Activated gamma-delta T cell treated with anti-CD3 and anti-CD28 coated beads, Interleukin-2, amount 50 U/mL, for 16 hours (primary cell): ENCODE measurements at places on chromosomes 6 and 20.

DNA sequence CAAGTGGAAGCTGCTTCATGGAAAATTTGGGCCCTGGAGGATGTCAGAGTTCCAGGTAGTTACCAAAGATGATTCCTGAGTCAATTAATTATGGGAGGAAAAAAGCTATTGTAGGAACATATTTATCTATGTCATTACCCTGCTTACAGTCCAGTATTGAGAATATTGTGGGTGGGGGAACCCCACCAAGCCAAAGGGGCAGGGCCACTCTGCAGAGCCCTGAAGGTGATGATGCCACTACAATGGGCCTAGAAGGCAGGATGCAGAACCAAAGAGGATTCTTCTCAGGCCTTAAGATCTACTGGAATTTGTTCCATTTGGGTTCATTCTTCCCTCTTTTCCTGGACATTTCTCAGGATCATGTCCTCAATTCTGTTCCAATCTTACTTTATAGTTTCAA, 375.2 kb upstream of the MARCKS start:
- DNase-seq = no peak

DNA sequence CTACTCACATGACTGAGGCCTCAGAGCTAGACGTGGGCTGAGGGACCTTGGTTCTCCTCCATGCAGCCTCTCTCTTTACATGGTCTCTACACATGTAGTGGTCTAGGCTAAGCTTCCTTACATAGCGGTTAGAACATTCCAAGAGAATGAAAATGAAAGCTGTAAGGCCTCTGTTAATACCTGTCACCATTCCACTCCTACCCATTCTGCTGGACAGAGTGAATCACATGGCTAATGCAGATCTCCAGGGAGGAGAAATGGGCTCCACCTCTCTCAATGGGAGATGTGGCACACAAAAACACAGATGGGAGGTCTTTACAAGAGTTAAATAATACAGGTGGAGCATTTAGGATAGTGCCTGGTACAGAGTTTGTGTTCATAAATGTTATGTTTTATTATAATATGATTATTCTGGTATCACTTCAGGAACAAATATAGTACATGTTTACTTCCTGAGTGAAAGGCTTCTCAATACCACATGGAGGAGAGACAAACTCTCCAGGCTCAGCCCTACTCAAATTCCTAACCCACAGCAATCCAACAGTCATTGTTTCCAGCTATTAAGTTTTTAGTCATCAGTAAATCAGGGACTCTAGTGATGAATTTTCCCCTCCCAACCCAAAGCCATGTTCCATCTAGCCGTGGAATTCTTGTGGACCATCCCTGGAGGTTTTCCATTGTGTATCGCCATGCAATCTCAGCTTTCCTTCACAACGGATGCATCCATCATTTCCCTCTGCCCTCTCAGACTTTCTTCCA, 57.9 kb downstream of the ISM1 start:
- DNase-seq = no peak

GRCh38 chr20:4082406-4083097, 67.2 kb upstream of the RNF24 start:
- DNase-seq = no peak

- DNase-seq = no peak
These were observed 368.4 kb upstream of the MAN1A1 start for GRCh38 chr6:119717942-119718341.

DNA sequence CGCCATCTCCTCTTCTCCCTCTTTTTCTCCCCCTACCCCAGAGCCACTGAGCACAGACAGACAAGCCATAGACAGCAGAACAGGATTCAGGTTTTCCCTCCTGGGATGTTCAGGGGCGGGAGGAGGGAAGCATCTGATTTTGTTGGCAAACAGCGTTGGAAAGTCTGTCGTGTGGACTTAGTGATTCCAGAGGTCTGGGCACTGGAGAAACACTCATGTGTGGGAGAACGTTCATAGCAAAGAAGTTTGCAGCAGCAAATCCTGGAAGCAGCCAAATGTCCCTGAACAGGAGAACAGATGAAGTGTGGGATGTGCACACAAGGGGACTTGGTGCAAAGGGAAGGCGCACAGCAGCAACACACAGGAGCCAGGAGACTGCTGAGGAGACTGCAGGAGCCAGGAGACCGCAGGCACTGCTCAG, 264.1 kb upstream of the CDYL start:
- no peak for DNase-seq

DNA sequence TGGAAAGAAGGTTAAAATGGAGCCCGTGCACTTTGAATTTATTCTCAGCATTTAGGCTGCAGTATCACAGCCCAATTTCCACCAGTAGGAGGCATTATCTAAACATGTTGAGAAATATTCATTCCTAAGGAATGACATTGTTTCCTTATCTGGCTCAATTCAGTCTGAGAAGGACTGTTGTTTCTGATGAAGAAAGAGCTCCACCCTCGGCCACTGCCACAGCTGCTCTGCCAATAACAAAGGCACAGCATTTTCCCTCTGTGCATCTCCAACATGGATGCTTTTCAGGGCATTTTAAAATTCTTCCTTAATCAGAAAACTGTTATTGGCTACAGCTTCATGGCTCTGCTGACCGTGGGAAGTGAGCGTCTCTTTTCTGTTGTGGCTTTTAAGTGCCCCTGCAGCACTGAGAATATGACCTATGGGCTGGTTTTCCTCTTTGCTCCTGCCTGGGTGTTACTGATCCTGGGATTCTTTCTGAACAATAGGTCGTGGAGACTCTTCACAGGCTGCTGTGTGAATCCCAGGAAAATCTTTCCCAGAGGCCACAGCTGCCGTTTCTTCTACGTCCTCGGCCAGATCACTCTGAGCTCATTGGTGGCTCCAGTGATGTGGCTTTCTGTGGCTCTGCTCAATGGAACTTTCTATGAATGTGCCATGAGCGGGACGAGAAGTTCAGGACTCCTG, at the start of gene CALHM5:
CALHM5 (plus strand) TSS at position 216 of the 687 bp plus-strand sequence; CDS start at position 274, 58 bp downstream.
- DNase-seq = no peak

DNA sequence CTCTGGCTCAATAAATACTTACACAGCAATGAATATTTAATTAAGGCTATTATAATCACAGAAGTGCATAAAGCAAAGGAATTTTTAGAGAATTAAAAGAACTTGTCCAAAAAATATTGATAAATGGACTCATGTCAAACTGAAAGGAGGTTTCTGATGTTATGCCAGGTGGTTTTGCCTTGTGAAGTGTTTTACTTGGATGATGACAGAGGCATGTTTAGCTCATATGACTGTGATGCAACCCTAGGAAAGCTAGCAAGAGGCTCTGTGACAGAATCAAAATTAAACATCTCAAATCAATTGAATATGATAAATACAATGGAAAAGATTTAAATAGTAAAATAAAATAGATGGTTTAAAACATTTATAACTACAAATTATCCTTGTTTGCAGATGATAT, 137.3 kb downstream of the TMEM200A start:
- no peak for DNase-seq

GRCh38 chr6:54614499-54615195, 231.9 kb upstream of the FAM83B start:
- DNase-seq = no peak

DNA sequence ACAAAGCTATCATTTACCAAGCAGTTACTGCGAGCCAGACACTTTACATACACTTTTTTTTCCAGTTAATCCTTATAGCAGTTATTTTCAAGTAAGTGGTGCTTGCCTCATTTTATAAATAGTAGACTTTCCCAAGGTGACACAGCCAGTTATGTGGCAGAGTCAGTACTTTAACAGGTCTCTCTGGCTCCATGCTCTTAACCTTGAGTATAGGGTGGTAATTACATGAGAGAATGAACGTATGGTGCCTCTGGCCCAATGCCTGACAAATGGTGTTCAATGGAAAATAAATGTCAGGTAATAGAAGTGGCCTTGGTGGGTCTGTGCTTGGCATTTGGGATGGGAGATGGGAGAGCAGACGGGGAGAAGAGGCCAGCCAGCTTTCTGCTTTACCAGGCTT, 316.3 kb downstream of the SLC35F1 start:
- DNase-seq = no peak

DNA sequence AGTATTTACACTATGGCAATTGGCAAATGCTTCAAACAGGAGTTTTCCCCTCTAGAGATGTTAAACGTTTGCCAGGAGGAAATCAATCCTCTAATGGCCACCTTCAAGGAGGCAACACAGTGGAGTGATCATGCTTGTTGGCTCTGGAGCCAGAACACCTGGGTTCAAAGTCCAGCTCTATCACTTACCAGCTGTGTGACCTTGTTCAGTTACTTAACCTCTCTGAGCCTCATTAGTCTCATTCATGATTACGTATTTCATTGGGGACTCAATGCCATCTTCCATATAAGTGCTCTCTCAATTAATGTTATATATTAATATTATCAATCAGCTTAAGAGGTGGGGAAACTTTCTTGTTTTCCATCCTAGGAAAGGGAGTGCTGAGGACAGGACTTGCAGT, 26.1 kb downstream of the SLC52A3 start:
- DNase-seq = no peak

DNA sequence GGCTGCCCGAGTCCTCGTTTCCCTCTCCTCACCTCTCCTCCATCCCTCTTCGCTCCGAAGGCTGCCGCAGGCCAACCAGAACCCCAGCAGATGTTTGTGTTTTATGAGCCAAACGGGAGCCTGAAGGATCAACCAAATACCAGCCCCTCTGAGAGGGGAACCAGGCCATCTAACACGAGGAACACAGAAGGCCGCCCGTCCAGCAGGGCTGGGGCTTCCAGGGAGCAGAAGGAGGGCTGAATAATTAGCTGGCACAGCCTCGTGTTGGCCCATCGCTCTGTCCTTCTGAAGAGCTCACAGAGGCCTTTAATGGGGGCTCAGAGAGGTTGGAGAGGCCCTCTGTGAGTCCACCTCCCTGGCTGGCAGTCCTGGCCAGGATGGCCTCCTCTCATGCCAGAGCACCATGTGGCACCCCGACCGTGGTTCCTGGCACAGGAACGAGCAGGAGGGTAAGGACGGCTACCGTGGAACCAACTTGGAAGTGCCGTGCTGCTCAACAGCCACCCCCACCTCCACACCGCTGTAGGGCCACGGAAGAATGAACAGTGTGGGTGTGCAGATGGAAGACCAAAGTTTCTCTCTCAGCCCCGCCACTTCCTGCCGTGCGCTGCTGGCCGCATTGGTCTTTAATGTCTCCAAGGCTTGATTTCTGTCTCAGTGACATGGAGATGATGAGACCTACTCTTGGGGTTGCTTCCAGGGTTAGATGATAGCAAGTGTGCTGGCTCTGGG, 155.2 kb downstream of the SCML4 start:
- no peak for DNase-seq

- no peak for DNase-seq
These were observed 505.5 kb downstream of the PRIM2 start for GRCh38 chr6:57822896-57823358.

DNA sequence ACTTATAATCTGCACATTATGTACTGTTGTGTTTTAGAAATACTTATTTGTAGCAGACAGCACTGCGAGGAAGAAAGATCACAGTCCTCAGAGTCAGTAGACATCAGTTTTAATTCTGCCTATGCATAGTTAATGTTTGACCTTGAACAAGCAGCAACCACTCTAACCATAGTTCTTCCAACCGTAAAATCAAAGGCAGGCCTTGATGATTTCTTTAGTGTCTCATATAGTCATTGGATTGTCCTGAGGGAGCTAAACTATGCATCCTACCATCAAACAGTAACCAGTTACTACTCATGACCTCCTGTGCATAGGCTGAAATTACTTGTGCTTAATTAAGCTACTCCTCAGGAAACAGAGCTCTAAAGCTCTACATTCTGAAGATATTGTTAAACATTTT, 294.8 kb upstream of the STXBP5 start:
- DNase-seq = no peak

GRCh38 chr20:51345601-51346101, 196.9 kb downstream of the NFATC2 start:
- no peak for DNase-seq
